ENCODE measurements at places on chromosomes 7 and 10.

- no peak for DNase-seq
Observed at GRCh38 chr10:3213758-3214515, 41.4 kb upstream of the PITRM1 start.

DNA sequence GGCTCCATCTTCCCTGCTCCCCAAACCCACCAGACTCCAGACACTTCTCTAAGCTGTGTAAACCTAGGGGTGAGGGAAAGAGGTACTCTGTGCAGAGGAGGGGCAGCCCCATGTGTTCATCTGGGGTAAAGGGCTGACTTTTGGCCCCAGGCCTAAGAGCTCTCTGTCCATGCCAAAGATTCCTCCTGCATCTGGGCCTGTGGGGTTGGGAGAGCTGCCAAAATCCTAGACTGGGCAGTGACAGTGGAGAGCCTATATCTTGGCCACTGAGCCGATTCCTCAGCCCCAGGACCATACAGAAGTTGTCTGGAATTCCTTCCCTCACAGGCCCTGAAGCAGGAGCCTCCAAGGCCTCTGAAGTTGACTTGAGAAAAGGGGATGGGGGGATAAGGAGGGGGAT, 25.3 kb upstream of the LEP start:
- DNase-seq: no peak

DNA sequence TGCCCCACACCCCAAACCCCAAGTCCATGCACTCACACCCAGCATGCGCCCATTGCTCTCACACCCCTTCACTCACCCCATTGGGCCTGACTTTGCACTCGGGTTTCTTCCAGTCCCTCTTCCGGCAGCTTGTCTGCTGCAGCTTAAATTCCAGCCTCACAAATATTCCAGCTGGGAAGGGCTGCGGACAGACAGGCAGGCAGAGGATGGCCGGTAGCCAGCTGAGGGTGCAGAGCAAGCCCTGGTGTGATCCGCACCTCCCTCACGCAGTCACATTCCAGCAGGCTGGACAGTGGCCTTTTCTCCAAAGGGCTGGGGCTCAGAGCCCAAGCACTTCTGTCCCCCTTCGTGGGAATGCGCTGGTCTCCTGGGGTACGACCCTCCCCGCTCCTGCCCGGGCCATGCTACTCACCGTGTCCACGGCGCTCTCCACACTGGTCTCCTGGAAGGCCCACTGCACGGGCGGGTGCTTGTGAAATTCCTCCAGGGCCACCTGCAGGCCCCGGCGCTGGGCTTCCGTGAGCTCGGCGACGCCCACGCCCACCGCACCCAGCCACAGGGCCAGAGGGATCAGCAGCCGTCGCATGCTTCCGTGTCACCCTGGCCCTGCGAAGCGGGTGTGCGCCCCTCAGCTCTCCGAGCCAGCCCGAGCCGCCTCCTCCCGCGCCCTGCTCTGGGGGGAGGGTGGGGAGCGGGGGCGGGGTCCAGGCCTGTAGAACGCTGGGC, 1.2 kb downstream of the RARRES2 start:
- DNase-seq: no peak

DNA sequence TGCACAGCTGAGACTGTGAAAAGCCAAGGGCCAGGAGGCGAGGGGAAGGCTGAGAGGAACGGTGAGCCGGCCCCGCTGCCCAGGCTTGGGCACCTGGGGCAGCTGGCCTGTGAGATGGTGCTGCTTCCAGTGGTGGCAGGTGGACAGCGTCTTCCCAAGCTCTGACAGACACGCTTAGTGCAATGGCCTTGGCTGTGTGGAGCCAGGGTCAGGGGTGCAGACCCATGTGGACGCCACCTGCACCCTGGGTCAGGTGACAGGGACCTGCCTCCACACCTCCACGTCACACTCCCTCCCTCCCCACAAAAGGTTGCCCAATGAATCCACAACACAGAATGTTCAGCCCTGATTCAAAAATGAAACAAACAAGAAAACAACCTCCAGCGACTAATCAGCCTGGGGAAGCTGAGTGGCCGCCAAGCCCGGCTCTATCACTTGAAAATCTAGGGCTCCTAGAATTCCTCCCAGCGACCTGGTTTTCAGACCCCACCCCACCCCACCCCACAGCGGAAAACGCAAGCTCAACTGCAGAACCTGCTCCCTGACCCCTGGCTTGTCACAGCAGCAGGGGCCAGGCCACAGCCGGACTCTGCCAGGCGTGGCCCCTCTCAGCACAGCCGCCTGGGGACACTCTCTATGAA, 54.3 kb downstream of the PRKAG2 start:
- DNase-seq: no peak

GRCh38 chr7:132906193-132906835, 175.6 kb downstream of the CHCHD3 start:
- DNase-seq: no peak

DNA sequence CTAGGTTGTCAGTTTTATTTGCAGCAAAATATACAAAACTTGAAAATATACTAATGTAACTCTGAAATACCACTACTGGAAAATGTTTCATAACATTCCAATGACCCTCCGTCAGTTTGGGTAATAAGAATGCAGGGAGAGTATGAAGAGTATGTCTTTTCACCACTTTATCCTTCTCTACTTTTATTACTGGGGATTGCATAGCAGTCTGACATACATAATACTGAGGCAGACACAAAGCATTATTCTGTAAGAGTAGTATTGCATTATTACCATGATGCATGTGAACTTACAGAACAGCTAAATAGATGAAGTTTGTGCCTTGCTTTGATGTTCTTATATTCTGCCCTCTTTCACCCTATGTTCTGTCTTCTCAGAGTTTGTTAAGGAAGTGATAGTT, 151.8 kb upstream of the TPK1 start:
- DNase-seq: no peak

DNA sequence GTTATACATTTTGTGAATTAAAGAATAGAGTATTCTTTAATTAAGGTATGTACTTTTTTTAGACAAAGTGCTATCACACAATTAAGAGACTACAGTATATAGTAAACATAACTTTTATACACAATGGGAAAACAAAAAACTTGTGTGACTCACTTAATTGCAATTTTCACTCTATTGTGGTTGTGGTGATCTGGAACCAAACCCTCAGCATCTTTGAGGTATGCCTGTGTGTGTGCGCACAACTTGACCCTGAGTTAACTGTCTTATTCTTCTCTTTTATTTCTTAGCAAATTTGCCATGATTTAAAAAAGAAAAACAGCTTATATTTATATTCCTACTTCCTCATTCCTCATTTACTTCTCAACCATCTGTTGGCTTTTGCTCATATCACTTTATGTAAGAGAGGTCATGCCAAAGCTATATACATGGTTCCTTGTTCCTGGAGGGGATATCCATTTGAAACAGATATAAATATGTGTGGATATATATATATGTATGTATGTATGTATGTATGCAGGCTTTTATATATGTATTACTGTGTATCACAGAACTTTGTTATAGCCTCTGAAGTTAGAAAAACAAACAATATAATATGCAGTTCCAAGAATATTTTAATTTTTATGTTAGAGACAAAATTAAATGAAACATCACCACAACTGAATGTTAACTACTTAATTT, 259.5 kb upstream of the HGF start:
- no peak for DNase-seq

- DNase-seq: no peak
Observed at GRCh38 chr10:87716348-87716670, 56.6 kb downstream of the PAPSS2 start.

- no peak for DNase-seq
Observed at GRCh38 chr7:92837000-92837749, 802 bp upstream of the CDK6 start.

DNA sequence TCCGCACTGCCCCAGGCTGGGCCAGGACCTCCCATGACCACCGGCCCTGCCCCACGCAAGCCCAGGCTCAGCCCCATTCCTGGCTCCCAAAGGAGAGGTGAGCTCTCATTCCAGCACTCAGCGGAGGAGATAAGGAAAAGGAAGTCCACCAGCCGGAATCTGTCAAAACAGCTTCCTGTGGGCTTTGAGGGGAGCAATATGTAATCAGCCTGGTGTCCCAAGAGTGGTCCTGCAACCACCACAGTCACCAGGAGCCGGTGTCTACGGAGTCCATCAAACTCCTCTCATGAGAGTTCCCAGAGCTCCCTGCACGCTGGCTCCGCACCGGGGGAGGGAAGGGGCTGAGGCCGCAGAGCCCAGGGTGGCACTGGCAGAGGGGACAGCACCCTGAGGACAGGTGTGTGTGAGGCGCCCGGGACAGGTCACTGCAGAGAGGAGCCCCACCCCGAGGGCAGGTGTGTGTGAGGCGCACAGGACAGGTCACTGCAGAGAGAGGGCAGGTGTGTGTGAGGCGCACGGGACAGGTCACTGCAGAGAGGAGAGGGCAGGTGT, 57.9 kb downstream of the STK32C start:
- no peak for DNase-seq

- DNase-seq: no peak
Observed at GRCh38 chr10:75528392-75528791, 97.0 kb downstream of the LRMDA start.

- no peak for DNase-seq
Observed at GRCh38 chr7:48446721-48447120, 275.5 kb downstream of the ABCA13 start.

DNA sequence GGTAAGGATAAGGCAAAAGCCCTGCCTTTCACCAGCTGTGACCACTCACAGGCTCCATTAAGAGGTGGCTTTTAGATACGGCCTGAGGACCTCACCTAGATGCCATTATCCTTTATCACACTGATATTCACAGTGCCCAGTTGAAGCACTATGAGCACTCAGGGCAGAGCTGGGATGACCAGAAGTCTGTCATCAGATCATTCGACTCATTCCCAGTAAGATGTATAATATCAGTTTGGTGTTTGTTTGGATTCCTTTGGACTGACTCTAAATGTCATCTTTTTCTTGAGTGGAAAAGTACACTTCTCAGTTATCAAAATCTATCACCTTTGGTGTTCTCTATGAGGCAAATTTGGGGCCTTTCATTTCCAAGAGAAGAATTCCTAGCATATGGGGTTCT, 18.7 kb downstream of the CCDC136 start:
- DNase-seq: no peak

- DNase-seq: no peak
Observed at GRCh38 chr7:138948403-138948802, 32.8 kb downstream of the KIAA1549 start.

- DNase-seq: no peak
Observed at GRCh38 chr7:91266689-91267090, 2.5 kb downstream of the FZD1 start.

- no peak for DNase-seq
Observed at GRCh38 chr7:42617071-42617765, 294.7 kb downstream of the C7orf25 start.

DNA sequence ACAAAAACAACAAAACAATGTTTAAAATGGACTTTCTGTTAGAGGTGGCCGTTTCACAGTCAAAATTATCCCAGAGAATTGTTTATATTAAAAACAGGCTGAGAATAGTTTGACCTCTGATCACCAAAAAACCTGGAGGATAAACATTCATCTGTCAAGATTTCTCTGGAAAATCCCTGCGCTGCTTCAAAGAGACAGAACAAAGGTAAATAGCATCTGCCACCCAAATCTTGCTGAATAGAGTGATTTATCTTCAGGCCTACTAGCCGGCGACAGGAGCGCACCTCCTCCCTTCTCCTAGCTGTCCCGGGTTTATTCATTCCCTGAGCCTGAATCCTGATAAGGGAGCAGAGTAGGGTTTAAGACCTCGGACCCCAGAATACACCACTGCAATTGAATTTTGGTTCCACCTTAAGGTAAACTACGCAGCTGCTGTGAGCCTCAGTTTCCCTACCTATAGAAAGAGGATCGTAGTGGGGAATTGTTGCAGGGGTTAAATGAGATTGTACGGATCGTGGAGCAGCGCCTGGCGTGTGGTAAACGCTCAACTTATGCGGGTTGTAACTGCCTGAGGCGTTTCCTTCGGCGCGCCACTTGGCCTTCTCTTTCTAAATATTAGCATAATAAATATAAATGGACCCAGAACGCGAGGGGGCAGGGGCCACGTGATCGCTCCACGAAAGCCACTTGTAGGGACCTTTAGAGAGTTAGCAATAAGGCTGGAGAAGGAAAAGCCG, 498 bp upstream of the ST7 start:
- DNase-seq: no peak

DNA sequence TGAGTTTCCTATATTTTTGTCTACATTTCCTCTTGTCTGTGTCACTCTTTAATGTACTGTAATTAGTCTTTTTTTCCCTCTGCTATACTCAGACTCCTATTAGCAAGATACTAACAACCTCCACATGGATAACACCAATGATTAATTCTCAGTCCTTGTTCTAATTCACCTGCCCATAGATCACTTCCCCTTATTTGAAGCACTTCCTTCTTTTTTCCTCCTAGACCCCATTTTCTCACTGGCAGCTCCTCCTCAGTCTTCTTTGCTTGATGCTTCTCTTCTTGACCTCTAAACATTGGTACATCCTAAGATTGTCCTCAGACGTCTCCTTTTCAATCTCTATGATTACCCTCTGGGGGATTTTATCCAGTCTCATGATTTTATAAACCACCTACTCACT, 98.2 kb upstream of the IMMP2L start:
- DNase-seq: no peak

DNA sequence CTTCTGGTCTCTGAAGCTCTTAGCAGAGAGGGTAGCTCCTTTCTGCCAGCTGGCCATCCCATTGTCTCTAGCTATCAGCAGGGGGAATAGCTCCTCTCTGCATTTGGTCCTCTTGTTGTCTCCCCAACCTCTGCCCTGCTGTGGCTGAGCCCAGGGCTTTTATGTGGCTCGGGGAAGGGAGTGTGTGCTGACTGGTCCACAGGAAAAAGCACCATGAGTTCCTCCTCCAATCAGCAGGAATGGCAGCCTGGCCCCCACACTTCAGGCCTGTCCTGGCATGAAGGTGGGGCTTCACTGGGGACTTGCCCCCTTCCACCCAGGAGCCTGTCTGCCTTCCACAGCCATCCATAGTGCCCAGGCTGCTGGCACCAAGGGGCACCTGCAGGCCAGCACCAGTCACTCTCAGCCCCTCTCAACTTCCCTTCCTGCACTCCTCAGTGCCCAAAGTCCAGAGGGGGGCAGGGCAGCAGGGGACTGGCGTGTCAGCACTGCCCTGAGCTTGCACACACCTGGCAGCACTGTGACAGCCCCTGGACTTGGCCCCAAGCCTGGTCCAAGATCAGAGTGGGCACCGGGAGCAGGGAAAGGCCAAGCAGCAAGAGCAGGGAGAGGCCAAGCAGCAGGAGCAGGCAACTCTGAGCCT, 36.2 kb downstream of the NOLC1 start:
- DNase-seq: no peak

DNA sequence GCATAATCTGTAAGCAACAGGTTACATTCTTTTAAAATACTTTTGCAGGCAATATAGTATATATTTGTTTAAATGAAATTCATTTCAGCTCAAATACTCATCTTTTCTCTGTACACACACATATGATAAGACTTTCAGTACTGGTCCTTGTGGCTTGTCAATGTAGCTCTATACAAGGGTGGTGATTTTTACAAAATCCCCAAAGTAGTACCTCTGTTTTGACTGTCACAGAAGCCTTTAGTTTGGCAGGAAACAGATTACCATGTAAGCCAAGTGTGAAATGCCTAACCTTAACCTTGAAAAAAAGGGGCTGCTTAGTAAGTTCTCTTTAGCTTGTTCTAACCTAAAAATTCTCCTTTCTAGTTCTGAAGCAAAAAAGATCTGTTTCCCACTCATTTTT, 87.9 kb downstream of the KCND2 start:
- DNase-seq: no peak

- no peak for DNase-seq
Observed at GRCh38 chr10:44703241-44704155, 207.6 kb upstream of the TMEM72 start.

GRCh38 chr7:101537205-101537604, 91.9 kb downstream of the MYL10 start:
- no peak for DNase-seq

GRCh38 chr10:36068542-36068941, 426.4 kb upstream of the FZD8 start:
- no peak for DNase-seq

GRCh38 chr7:55278321-55278720, 86.8 kb upstream of the LANCL2 start:
- no peak for DNase-seq

Data from activated T-cell treated with anti-CD3 and anti-CD28 coated beads, Interleukin-2, amount 50 U/mL, for 48 hours (primary cell).